Kidney (tissue), 22 donors: ENCODE measurements at places on chromosomes 12 and 14. TPM values are rescaled to one million over a fixed set of nuclear protein-coding genes. Genes with fewer than 3 reads are reported as not detected.

DNA sequence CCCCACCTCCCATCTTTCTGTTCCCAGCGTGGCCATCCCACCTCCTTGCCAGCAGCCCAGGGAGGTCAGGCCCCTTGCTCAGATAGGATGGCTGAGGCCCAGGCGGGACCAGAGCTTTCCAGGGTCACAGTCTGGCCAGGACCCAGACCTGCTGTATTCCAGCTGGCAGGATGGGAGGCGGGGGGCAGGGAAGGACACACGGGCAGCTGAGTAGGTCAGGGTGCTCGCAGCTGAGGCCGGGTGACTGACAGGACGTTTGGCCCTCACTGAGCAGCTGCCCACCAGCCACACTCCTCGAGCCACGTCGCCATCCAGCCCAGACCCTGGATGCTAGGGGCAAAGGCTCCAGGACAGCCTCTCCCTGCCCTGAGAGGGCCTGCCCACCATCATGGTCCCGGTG is 4.0 kb downstream of the NUDT14 start:
- DNase-seq: no peak

The CLEC4C gene
- not detected for total RNA-seq

DNA sequence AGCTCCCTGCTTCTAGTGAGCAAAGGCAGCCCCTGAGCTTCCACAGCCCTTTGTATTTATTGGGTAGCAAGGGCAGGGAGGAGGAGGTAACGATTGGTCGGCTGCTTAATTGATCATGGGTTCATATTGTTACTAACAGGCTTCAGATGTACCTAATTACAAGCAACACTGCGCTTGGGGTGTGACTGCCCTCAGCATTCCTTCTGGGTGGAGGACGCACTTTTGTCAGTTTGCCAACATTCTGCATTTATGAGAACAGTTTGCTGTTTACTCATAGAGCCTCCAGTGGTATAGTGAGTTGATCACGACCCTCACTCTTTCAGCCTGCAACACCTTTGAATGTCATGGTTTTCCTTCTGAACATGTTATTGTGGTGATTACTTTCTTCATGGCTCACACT is 9.6 kb downstream of the TSHR start:
- no peak for DNase-seq

The MAP1LC3B2 gene
- 2.1 TPM for total RNA-seq

GRCh38 chr14:79745046-79745445 is 466.3 kb downstream of the DIO2 start:
- no peak for DNase-seq

GRCh38 chr12:79451978-79452377 is 238.8 kb downstream of the PAWR start:
- DNase-seq: peak; percentile 76
